Renal pelvis (tissue), 12 donors: ENCODE measurements at places on chromosomes 6 and 20. TPM values are rescaled to one million over a fixed set of nuclear protein-coding genes. Genes with fewer than 3 reads are reported as not detected.

DNA sequence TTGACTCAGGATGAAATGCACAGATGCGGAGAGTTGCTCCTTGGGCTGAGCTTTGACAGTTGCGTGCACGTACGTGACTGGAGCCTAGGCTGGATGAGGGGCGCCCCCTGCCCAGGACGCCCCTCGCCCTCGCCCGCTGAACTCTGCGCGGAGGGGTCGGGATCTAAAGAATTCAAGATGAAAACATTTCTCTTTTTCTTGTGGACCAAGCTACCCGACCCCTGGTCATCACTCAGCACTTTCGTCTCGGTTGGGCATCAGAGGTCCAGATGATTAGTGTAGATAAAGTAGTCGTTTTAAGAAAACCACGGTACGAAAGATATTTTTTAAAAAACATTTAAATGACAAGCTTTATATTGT is 700 bp downstream of the DTD1 start:
- no peak for DNase-seq

- DNase-seq = no peak
Observed at GRCh38 chr6:89542081-89542857, 96.3 kb downstream of the LYRM2 start.

Gene OPRM1
- 0.12 TPM for polyA plus RNA-seq

DNA sequence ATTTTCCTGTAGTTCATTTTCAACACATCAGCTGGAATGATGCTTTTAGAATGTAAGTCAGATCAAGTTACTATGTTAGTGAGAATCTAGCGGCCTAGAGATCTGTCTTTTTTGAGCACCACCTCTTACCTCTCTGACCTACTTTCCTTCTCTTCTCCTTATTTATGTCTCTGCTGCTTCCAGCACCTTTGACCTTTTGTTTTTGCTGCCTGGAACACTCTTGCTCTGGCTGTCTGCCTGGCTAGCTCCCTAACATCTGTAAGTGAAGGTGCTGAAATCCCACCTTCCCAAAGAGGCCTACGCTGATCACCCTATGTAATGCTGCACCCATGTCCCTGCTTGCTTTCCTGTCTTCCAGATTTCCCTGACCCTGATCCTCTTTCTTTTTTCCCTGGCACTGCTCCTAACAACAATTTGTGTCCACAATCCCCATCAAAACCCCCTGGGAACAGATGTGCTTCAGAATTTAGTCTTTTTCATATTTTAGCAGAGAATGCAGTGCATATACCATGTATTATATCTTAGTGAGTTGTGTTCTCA is 87.8 kb downstream of the RFPL4B start:
- DNase-seq = no peak

GRCh38 chr6:63821442-63821841 is 185.8 kb downstream of the PHF3 start:
- no peak for DNase-seq

GRCh38 chr20:56788041-56788670 is 159.1 kb downstream of the TFAP2C start:
- no peak for DNase-seq
